ENCODE measurements at places on chromosomes 4 and X.

- no peak for DNase-seq
Measured at GRCh38 chrX:118325453-118325852, 20.5 kb upstream of the WDR44 start.

DNA sequence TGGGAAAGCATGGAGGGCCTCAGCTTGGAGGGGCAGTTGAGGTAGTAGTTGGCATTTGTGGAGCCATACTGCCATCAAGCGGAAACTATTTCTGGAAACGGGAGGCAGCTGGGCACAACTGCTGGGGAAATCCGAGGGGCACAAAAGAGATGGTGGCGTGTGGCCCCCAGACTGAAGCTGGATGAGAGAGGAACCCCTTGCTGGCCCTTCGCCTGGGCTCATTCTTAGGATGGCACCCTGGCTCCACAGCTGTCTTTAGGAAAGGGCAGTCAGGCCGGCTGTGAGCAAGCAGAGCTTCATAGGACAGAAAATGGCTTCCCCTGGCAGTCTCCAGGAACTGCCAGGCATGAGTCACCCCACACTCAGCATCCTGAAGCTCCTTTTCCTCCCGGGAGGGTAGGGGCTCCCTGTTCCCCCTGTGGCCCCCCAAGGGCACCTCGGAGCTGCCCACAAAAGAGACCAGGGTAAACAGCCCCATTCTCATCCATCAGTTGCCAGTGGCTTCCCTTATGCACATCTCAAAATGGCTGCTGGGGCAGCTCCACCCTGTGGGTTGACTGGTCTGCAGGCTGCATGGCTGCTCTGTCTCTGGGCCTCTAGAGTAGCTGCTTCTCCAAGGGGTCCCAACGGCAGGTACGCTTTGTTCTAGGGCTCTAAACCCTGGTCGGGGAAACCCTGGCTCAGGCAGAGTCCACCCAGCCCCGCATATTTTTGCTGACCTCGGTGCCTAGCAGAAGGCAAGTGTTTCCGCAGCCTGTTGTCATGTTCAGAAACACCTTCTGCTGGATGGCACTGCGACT lies 64.7 kb downstream of the NBDY start:
- no peak for DNase-seq

- DNase-seq, result no peak
Measured at GRCh38 chr4:127249066-127249766, 383.5 kb upstream of the INTU start.

GRCh38 chr4:101031971-101032370 lies 315.4 kb downstream of the PPP3CA start:
- DNase-seq, result no peak

- DNase-seq, result no peak
Measured at GRCh38 chr4:10715696-10716095, 31.1 kb upstream of the CLNK start.

DNA sequence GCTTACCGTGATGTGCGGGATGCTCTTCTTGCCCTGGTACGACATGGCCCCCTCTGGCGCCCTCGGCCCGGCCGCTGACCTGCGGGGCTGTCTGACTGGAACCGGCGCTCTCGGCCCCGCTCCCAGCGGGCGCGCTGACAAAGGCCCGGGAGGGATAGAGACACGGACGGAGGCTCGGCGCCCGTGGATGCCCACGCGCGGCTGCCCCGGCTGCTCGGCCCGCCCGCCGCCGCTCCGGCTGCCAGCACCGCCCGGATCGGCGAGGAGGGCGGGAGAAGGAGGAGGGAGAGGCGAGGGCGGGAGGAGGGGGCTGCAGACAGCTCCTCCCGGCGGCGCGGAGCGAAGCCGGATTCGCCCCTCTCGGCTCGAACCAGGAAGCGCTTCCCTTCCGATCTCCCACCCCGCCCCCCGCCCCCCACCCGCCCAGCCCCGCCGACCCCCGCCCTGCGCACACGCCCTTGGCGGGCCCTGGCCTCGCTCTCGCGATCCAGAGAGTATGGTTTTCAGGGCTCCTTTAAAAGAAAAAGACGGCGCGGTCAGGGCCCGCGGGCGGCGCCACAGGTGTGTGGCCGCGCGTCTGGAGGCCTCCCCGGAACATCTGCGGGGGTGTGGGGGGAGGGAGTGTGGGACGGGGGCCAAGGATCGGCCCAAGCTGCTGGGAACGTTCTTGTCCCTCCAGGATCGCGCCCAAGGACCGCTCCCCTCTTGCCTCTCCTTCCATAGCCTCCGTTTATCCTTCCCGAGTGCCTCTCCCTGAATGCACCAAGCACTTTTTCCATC lies 4.5 kb downstream of the CRMP1 start:
- no peak for DNase-seq

DNA sequence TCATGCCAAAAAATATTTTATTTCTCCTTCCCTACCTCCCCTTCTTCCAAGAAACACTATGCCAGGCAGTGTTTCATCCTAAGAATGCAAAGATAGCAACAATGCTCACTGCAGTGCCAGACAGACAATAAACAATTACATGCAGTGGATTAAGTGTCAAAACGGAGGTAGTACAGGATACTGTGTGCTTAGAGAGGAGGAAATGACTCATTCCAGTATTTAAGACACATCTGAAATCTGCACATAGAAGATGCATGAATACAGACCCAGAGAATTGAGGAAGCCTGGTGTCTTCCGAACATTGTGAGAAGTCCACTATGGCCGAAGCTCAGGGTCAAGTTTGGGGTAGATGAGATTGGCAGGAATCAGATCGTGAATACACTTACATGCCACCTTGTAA lies 326.4 kb downstream of the PPP3CA start:
- DNase-seq, result no peak

DNA sequence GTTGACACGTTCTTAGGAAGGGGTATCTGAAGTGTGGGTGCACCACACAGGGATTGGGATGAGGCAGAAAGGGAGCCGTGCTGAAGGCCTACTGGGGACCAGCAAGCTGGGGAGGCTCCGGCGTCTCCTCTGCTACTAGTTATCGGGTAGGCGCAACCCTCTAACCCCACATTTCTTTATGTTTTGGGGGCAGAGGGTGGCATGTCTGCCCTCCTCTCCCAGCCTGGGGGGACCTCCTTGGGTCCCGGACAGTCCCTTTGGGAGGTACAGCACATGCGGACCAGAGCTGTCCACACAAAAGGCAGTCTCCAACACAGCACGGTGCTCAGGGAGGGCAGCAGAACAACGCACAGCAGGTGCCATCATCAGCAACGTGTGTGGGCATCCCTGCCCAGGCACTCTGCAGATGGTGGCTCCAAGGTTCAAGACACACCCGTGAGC lies 33.2 kb downstream of the WDR1 start:
- no peak for DNase-seq

DNA sequence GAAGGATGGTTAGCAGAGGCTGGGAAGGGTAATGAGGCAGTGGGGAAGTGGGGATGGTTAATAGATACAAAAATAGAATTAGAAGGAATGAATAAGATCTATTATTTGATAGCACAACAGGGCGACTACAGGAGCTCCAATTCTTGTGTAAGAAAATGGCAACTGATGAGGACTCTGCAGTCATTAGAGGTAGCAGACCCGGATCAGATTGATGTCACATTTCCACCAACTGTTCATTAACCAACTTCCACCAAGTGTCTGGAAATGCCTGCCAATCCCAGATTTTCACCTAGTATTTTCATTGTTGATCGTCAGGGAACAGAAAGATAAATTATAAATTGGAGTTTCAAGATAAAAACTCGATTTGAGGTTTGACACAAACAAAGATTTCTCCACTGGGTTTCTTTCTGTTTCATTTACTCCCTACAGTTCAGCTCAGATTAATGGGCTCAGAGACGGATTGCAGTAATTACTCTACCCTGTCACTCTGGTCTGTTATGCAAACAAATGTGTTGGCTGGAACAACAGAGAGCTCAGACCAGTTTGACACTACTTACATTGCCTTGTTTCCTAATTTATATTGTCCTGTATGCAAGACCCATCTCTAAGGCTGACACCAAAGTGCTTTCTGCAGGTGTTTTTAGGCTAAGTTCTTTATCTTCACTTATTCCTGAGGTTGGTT lies 909.2 kb upstream of the PRKX start:
- no peak for DNase-seq

DNA sequence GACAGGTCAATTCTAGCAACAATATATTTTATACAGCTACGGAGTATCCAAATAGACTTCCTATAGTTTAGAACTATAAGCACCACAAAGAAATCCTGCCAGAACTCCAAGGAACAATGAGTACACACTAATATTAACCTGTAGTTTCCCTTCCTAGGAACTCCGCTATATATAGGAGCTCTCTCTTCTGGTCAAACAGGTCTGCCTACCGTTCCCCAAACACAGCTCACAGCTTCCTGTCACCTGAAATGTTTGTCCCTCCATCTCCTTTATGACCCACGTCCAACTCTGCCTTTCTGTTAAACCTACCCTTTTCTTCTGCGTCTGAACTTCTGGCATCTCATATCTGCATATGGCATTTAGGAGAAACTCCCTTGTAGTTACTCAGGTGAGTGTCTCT lies 10.5 kb upstream of the GJB1 start:
- no peak for DNase-seq

Data from stimulated activated CD4-positive, alpha-beta T cell treated with anti-CD3 and anti-CD28 coated beads, Interleukin-15, amount 100 ng/mL, for 1 hour (primary cell).